ENCODE measurements at places on chromosomes 5 and 9. TPM values are rescaled to one million over a fixed set of nuclear protein-coding genes. Genes with fewer than 3 reads are reported as not detected.

GRCh38 chr9:79824265-79824664 is 252.5 kb downstream of the TLE4 start:
- no peak for DNase-seq

The MBLAC2 gene
- 6.5 TPM for total RNA-seq

The PLPP1 gene
- total RNA-seq, result 10.5 TPM

The PLPP7 gene
- total RNA-seq, result not detected

The RNF145 gene
- 132 TPM for total RNA-seq

The IL4 gene
- not detected for total RNA-seq

Data from A673 (cell line).